CD4-positive, CD25-positive, alpha-beta regulatory T cell (primary cell): ENCODE measurements at places on chromosomes 7 and 10. TPM values are rescaled to one million over a fixed set of nuclear protein-coding genes. Genes with fewer than 3 reads are reported as not detected.

DNA sequence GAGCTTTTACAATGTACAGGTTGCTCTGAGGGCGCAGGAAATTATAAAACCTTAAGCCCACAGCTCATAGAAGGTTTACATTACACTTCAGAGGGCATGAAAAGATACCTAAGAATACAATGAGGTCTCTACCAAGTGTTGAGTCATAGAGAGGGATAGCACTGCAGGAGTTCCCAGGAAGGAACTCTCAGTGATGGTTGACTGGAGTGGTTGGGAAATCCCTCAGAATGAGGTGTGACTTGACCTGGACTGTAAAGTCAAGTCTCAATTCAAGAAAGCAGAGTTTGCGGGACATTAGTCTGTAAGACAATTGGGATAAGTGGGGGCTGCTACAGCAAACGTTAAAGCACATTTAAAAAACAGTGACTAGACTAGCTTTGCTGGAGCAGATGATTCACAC is 21.9 kb downstream of the TNKS2 start:
- no peak for DNase-seq

GRCh38 chr7:149423449-149424110 is 37.3 kb downstream of the ZNF777 start:
- DNase-seq: no peak

DNA sequence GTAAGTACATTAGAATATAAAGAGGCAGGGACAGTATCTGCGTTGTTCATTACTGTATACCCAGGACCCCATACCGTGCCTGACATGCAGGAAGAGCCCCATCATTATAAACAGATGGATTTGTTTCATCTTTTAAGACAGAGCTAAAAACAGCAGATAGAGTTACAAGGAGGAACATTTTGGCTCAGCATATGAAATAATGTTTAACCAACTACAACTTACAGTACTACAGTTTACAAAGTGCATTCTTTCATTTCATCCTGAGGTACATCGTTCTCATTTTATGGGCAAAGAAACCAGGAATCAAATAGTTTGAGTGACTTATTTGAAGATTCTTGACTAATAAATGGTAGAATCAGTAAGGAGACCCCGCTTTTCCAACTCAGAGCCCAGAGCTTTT is 38.1 kb upstream of the AGBL3 start:
- DNase-seq: no peak

The SLC16A12 gene
- total RNA-seq: not detected
